Endodermal cell (in vitro differentiated cells): ENCODE measurements at places on chromosomes 13 and 19. TPM values are rescaled to one million over a fixed set of nuclear protein-coding genes. Genes with fewer than 3 reads are reported as not detected.

DNA sequence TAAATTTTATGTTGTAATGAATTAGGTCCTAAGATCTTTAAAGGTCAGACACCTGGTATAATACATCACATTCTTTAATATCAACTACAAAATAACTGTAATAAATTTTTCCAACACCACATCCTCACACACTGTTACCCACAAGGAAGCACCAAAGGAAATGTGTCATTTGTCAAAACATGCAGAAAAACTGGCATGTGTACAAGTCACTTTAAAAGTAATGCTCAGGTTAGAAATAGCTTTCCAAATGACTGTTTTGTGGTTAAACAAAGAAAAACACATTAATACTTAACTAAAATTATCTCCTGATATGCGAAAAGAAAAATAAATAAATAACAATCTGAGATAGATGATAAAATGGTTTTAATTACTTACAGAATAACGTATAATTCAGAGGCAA is 74.7 kb downstream of the MZT1 start:
- H3K27ac ChIP-seq = no peak overlapping the region
- no peaks in the 10 kb centered on the region for H3K36me3 ChIP-seq
- H3K4me3 ChIP-seq = no peak overlapping the region
- H3K27me3 ChIP-seq = no peaks in the 10 kb centered on the region
- DNase-seq = no peak

DNA sequence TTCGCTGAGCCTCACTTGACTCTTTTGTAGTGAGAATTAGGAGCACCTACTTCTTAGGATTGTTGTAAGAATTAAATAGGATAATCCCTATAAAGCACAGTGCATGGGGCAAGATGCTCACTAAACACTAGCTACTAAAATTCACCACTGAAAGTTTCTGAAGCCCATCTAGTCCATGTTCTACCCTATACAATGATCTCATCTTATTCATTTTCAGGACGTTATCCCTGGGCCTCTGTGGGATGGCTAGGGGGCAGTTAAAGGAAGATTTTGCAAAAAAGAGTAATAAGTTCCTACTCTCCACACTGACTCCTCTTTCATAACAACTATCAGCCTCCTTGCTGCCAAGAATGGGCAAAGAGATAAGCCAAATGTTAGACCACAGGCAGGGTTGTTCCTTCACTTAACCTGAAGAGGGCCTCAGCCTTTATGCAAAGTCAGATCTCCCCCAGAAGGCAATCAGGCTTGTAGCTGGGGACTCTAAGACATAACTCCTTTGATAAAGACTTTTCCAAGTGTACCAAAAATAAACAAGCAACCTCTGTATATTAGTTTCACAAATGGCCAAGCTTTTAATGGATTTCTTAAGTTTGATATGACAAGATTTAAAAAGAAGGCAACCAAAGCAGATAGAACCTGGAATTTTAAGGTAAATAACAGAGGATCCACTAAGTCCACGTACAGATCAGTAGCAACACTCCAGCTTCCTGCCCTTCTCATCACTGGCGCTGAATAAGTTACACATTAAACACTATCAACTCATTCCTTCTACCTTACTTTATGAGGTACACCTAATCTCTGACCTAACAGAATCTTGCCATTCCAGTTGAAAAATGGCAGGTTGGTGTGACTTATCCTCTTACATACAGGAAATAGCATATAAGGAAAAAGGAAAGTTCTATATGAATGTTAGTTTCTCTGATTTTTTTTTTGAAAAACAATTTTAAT is 44.4 kb downstream of the ELF1 start:
- H3K4me1 ChIP-seq = no peaks in the 10 kb centered on the region
- no peaks in the 10 kb centered on the region for H3K36me3 ChIP-seq
- no peaks in the 10 kb centered on the region for H3K27me3 ChIP-seq
- H3K27ac ChIP-seq = no peak overlapping the region
- H3K4me3 ChIP-seq = no peak overlapping the region

- H3K27me3 ChIP-seq = no peaks in the 10 kb centered on the region
- no peak overlapping the region for H3K27ac ChIP-seq
- H3K4me1 ChIP-seq = no peaks in the 10 kb centered on the region
- no peak for DNase-seq
- no peak overlapping the region for H3K4me3 ChIP-seq
These were observed 9.0 kb downstream of the TSPAN16 start for GRCh38 chr19:11304936-11305335.

GRCh38 chr19:52533901-52534300 is 6.4 kb downstream of the ZNF808 start:
- DNase-seq = no peak
- no peak overlapping the region for H3K27ac ChIP-seq
- H3K36me3 ChIP-seq = peaks cover 11% of the 10 kb centered on the region
- no peaks in the 10 kb centered on the region for H3K4me1 ChIP-seq
- no peaks in the 10 kb centered on the region for H3K27me3 ChIP-seq

The ZNF888 gene
- 13.4 and 13.7 TPM in 2 replicates for total RNA-seq

GRCh38 chr19:30906871-30907270 is 442.4 kb downstream of the TSHZ3 start:
- H3K4me1 ChIP-seq = no peaks in the 10 kb centered on the region
- H3K27me3 ChIP-seq = no peaks in the 10 kb centered on the region
- no peak overlapping the region for H3K4me3 ChIP-seq
- no peak for DNase-seq
- no peak overlapping the region for H3K27ac ChIP-seq
- H3K36me3 ChIP-seq = no peaks in the 10 kb centered on the region

The CACNG7 gene
- 3.2 to 4.5 TPM (median 3.4 TPM) in 3 replicates for total RNA-seq

GRCh38 chr13:98052412-98052811 is 90.5 kb upstream of the FARP1 start:
- no peaks in the 10 kb centered on the region for H3K27me3 ChIP-seq
- no peak overlapping the region for H3K27ac ChIP-seq
- no peaks in the 10 kb centered on the region for H3K4me1 ChIP-seq
- no peaks in the 10 kb centered on the region for H3K36me3 ChIP-seq
- no peak overlapping the region for H3K4me3 ChIP-seq

DNA sequence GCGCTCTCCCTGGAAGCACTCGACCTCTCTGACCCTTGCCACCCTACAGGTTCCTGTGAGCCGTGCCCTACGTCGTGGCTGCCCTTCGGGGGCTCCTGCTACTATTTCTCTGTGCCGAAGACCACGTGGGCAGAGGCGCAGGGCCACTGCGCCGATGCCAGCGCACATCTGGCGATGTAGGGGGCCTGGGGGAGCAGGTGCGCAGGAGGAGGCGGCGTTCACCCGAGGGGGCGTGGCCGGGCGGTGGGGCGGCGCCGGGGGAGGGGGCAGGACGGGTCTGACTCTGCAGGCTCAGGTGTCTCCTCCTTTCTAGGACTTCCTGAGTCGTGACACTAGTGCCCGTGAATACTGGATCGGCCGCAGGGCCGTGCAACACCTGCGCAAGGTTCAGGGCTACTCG is 26.4 kb downstream of the CLEC4M start:
- DNase-seq = peak; percentile 89
- H3K4me3 ChIP-seq = no peak overlapping the region
- H3K27me3 ChIP-seq = peaks cover 71% of the 10 kb centered on the region
- no peaks in the 10 kb centered on the region for H3K4me1 ChIP-seq
- H3K27ac ChIP-seq = no peak overlapping the region
- no peaks in the 10 kb centered on the region for H3K36me3 ChIP-seq

DNA sequence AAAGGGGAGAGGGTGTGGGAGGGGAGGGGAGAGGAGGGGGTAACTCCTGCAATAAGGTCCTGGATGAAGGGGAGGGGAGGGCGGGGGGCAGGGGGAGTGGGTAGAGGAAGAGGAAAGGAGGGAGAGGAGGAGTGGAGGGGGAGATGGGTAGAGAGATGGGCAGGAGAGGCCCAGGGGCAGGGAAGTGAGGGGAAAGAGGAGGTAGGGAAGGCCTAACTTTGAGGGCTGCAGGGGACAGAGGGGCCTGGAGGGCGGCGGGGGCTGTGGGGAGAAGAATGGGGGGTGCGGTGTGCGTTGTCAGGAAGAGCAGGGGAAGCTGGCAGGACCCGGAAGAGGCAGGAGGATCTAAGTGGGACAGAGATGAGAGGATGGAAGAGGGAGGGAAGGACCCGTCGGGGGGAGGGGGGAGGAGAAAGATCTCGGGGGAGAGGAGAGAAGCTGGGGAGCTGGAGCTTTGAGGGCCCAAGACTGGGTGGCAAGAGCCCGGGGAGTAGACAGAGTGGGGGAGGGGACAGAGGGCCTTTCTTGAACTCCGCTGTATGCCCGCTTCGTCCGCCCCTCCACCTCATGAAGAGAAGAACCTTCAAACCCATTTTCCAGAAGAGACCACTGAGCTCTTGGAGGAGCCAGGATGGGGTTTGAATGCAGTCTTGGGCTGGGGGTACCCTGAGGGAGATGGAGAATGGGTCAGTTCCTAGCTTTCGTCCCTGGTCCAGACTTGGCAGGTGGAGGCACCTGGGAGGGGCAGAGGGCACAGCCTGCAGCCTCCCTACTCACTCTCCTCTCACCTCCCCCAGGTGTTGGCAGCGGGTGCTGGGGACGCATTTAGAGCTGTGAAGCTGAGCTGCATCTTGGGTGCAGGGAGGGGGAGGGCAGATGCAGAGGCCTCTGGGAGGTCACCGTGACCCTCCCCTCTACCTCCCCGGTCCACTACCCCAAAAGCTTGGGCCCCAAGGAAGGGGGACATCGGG is 778 bp upstream of the LRRC4B start:
- H3K4me1 ChIP-seq = no peaks in the 10 kb centered on the region
- H3K36me3 ChIP-seq = no peaks in the 10 kb centered on the region
- no peak overlapping the region for H3K27ac ChIP-seq
- peaks cover 28% of the 10 kb centered on the region for H3K27me3 ChIP-seq
- DNase-seq = peak; percentile 53

GRCh38 chr19:14002571-14003250 is 3.4 kb downstream of the RFX1 start:
- H3K36me3 ChIP-seq = peaks cover 23% of the 10 kb centered on the region
- no peaks in the 10 kb centered on the region for H3K4me1 ChIP-seq
- no peaks in the 10 kb centered on the region for H3K27me3 ChIP-seq
- no peak overlapping the region for H3K27ac ChIP-seq
- DNase-seq = no peak
- H3K4me3 ChIP-seq = no peak overlapping the region

- no peak overlapping the region for H3K4me3 ChIP-seq
- H3K27me3 ChIP-seq = no peaks in the 10 kb centered on the region
- H3K36me3 ChIP-seq = no peaks in the 10 kb centered on the region
- no peak for DNase-seq
- no peaks in the 10 kb centered on the region for H3K4me1 ChIP-seq
These were observed 143.5 kb upstream of the UBL3 start for GRCh38 chr13:29993716-29994488.

DNA sequence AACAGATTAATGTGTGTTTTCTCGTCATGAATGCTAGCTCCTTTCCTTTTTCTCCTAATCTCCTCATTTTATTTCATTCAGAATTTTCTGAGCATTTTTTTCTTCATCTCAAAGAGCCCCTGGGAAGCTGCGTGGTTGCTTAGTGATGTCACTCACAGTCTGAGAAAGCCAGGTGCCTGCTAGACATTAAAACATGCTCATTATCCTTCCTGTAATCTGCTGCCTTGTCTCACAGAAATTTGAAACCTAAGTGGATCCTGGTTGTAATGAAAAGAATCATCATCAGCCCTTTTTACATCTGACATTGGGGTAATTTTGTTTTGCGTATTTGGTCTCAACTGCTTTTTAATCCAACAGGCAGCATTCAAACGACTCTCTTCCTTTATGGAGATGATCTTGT is 108.2 kb upstream of the RNF113B start:
- H3K27ac ChIP-seq = peak overlapping the region; percentile 82
- no peak for DNase-seq
- peaks cover 18% of the 10 kb centered on the region for H3K4me1 ChIP-seq
- peaks cover 40% of the 10 kb centered on the region for H3K36me3 ChIP-seq
- H3K27me3 ChIP-seq = no peaks in the 10 kb centered on the region

- H3K4me3 ChIP-seq = no peak overlapping the region
- H3K36me3 ChIP-seq = no peaks in the 10 kb centered on the region
- H3K4me1 ChIP-seq = peaks cover 12% of the 10 kb centered on the region
- DNase-seq = peak; percentile 76
These were observed 34.8 kb downstream of the CYP2B6 start for GRCh38 chr19:41025871-41026270.

GRCh38 chr19:22783651-22784410 is at the start of gene ZNF99:
TSS of gene ZNF99 (minus strand) at chr19:22784151. CDS start at chr19:22784016, 135 bp downstream.
- H3K36me3 ChIP-seq = no peaks in the 10 kb centered on the region
- no peaks in the 10 kb centered on the region for H3K27me3 ChIP-seq
- H3K4me3 ChIP-seq = no peak within 1 kb of the TSS
- no peak for DNase-seq
- H3K4me1 ChIP-seq = no peaks in the 10 kb centered on the region

DNA sequence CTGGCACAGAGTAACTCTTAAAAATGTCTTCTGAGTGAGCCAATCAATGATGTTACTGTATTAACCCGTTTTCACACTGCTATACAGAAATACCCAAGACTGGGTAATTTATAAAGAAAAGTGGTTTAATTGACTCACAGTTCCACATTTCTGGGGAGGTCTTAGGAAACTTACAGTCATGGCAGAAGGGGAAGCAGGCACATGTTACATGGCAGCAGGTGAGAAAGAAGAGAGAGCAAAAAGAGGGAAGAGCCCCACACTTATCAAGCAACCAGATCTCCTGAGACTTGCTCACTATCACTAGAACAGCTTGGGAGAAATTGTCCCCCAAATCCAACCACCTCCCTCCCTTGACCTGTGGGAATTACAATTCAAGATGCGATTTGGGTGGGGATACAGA is 97.6 kb upstream of the MIR17HG start:
- no peaks in the 10 kb centered on the region for H3K36me3 ChIP-seq
- no peak overlapping the region for H3K27ac ChIP-seq
- no peak for DNase-seq
- no peaks in the 10 kb centered on the region for H3K27me3 ChIP-seq

GRCh38 chr19:15722956-15723355 is 4.9 kb upstream of the OR10H2 start:
- no peaks in the 10 kb centered on the region for H3K4me1 ChIP-seq
- H3K36me3 ChIP-seq = no peaks in the 10 kb centered on the region
- H3K27ac ChIP-seq = no peak overlapping the region

The C13orf42 gene
- 11.7 to 19.0 TPM (median 17.6 TPM) in 3 replicates for total RNA-seq

The USP12 gene
- total RNA-seq = 16.4 to 20.3 TPM (median 18.9 TPM) in 3 replicates
